ENCODE measurements at places on chromosomes 16 and 17.

GRCh38 chr17:58310511-58311428 lies 17.8 kb downstream of the TSPOAP1 start:
- peak; percentile 74 for DNase-seq

DNA sequence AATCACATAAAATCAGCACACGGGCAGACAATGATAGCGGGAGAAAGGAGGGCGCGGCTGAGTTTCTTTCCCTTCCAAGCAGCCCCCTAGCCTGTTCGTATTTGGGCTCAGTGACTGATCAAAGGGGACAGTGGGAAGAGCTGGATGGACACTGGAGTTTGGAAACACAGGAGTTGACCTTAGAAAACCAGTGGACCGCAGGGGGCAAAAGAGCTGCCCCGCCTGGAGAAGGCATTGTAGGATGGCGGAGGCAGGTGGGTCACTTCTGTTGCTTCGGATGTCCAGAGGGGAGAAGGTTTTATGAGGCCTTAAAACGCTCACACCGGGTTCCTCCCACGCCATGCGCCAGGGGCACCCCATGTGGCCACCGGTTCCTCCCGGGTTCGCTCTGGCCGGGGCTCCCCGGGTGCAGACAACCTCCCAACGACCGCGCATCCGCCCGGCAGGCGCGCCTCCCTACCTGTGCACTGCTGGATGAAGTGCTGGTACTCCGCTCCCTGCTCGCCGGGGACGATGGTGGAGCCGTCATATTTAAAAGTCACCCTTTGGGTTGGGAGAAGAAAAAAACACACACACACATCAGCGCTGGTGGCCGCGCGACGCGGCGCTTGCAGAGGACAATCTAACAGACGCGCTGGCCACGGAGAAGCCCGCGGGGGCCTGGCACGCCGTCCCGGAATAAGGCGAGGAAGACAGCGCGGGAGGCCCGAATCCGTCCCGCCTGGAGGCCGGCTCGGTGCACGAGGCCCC lies 662 bp downstream of the COTL1 start:
- DNase-seq = peak; percentile 84

GRCh38 chr17:7296189-7296861 lies 1.9 kb upstream of the YBX2 start:
- DNase-seq = peak; percentile 95

- no peak for DNase-seq
Measured at GRCh38 chr17:27452828-27453227, 3.4 kb upstream of the KSR1 start.

DNA sequence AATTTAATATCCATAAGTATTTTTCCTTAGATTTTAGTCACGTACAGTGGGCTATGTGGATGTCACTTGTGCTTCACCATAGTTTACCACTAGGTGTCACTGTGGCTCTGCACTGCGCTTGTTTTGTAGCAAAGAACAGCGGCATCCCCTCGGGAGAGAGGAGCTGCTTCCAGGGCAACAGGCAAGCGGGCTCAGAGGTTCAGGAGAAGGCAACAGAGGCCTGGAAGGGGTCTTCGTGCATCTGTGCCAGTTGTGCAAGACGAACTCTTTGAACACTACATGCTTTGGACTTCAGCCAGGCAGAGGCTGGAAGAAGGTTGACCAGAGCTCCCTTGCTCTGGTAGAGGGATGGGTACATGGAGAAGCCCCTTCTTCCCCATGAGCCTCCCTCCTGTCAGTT lies 20.6 kb downstream of the CYB561 start:
- DNase-seq = peak; percentile 91

GRCh38 chr16:4691666-4692412 lies 1.5 kb upstream of the NUDT16L1 start:
- peak; percentile 81 for DNase-seq

- DNase-seq = no peak
Measured at GRCh38 chr17:46195939-46196716, 2.9 kb upstream of the KANSL1 start.

GRCh38 chr17:19013806-19014627 lies 9.5 kb upstream of the FAM83G start:
- no peak for DNase-seq

- DNase-seq = no peak
Measured at GRCh38 chr17:45063198-45063597, 2.1 kb downstream of the NMT1 start.

DNA sequence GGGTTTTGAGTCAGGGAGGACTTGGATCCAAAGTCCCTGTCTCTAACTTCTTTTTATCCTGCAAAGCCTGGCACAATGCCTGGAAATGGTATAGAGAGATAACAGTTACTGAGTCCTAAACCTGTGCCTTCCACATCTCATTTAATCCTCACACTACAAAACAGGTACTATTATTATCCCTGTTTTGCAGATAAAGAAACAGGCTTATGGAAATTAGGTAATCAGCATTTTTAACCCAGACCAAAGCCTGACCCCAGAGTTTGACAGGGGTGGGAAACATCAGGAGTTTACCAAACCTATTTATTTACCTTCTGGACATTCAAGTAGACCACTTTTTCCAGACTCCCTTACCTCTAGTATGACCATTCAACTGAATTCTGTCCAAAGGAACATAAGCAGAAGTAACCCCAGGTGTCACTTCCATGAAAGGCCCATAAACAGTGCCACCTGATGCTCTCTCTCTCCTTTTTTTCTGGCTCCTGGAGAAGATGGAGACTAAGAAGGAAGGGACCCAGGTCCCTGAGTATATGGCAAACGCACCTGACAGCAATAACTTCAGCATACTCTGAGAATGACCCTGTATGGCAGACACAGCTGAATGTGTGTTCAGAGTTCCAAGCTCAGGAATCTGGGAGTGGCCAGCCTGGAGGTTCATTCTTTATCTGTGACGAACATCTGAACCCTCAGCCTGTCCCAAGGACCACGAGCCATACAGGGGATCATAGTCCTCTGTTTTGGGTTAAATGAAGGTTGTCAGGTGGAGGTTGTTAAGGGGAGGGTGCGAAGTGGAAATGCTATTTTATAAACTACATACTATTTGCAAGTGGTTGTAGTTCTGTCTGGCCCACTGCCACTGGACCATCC lies 62.7 kb downstream of the HLF start:
- DNase-seq = no peak

DNA sequence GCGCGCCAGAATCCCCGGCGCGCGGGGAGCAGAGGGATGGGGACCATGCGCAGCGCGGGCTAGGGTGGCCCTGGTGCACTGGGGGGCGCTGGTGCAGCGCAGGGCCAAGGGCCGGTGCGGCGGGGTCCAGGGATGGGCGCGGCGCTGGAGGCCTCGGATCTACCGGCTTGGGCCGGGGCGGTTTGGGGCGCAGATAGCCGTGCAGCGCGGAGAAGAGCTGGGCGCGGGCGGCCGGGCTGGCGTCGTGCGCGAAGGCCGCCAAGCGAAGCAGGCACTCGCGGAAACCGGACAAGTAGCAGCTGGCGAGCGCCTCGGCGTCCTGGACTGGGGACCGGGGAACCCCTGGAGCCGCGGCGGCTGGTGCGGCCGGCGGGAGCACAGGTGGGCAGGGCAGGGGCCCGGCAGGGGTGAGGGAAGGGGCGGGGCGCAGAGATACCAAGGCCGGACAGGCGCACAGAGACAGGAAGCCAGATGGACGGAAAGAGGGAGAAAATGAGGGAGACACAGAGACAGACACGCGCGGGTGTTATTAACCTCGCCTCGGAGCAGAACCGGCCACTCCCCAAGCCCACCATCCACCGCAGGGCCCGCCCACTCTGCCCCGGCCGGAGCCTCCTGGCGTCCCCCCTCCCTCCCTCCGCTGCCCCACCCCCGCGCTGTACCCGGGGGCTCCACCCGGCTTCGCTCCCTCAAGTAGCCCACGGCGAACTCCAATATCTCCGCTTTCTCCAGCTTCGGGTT lies 2.1 kb downstream of the HES7 start:
- DNase-seq = peak; percentile 86

GRCh38 chr17:81074875-81075274 lies 39.9 kb downstream of the BAIAP2 start:
- DNase-seq = no peak

DNA sequence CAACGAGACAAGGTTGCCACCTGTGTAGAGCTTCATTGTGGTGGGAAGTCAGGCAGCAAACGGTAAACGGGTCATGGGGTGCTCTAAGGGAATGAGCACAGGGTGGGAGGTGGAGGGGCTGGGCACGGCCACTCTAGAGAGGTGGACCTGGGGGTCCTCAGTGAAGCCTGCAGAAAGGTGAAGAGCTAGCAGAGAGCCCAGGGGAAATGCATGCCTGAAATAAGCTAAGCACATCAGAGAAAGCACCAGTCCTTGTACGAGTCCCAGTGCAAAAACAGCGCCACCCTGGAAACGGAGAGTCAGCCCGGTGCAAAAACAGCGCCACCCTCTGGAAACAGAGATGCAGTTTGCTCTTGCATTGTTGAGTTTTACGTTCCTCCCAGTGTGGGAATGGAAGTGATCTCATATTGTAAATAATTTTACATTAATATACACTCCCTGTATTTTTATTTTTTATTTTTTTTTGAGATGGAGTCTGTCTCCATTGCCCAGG lies 65.0 kb downstream of the TBC1D16 start:
- DNase-seq = peak; percentile 46

GRCh38 chr17:83136156-83136555 lies 56.7 kb downstream of the METRNL start:
- peak; percentile 57 for DNase-seq

- DNase-seq = peak; percentile 92
Measured at GRCh38 chr16:11613381-11614303, 26.9 kb upstream of the LITAF start.

DNA sequence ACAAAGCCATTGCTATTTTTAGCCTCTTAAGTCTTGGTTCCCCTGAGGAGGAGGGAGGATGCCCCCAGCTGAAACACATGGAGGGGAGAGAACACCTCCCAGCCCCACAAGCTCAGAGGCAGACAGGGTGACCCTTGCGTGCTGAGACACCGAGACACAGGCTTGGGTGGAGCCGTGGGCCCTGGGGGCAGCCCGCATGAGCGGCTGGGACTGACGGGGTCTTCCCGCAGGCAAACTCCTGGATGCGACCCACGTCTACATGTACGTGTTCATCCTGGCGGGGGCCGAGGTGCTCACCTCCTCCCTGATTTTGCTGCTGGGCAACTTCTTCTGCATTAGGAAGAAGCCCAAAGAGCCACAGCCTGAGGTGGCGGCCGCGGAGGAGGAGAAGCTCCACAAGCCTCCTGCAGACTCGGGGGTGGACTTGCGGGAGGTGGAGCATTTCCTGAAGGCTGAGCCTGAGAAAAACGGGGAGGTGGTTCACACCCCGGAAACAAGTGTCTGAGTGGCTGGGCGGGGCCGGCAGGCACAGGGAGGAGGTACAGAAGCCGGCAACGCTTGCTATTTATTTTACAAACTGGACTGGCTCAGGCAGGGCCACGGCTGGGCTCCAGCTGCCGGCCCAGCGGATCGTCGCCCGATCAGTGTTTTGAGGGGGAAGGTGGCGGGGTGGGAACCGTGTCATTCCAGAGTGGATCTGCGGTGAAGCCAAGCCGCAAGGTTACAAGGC lies 9.8 kb downstream of the SLC16A3 start:
- DNase-seq = peak; percentile 92

- DNase-seq = no peak
Measured at GRCh38 chr16:50144211-50144610, 8.9 kb upstream of the TENT4B start.

GRCh38 chr17:46831573-46832330 lies 13.3 kb upstream of the WNT3 start:
- DNase-seq = no peak

DNA sequence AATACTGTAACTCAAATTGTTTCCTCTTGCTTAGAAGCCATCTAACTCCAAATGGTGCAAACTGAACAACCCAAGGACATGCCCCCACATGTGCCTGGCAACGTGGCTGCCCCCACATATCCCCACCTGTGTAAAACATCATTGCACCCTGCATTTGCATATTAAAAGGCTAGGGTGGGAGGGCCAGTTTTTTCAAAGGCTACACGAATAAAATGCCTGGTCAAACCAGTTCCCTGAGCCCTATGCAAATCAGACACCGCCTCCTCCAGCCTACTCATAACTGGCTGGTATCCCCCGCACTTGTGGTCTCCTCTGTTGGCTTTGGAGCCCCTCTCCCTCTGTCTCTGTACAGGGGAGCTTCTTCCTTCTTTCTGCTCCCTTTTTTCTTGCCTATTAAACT lies 26.7 kb downstream of the C16orf54 start:
- no peak for DNase-seq

GRCh38 chr16:2966808-2967191 lies 2.3 kb upstream of the PAQR4 start:
- DNase-seq = no peak

DNA sequence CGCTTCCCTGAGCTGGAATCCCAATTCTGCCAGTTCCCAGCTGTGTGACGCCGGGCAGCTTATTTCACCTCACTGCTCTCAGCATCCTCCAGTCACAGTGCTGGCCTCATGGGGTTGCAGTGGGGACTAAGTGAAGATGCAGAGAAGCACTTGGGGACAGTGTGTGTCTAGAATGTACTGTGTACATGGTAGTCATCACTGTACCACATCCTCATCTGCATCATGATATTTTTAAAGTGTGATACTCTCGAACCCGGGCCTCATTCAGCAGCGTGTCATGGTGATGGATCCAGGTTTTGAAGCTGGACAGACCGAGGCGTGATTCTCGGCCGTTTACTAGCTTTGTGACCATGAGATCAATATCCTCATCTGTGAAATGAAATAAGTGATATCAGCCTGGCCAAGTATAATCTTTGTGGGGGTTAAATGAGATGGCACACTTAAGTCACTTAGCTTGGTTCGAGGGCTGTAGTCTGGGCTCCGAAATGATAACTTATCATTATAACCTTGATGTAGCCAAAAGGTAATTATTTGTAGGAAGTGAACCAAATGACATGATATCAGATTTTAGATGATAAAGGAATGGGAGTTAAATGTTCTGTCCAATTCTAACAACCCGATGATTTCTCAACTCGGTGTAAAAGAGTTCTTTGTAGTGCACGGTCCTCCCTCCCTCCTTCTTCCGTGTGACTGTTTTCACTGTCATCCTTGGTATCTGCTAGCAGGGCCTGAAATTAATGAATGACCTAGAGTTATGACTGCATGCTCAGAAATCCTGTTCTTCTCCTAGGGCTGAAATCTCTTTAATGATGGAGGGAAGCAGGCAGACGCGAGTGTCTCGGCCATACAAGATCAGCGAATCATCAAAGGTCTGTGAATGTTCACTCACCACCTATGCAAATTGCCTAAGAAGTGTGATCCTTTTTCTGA lies 2.0 kb downstream of the KLHL36 start:
- DNase-seq = no peak

DNA sequence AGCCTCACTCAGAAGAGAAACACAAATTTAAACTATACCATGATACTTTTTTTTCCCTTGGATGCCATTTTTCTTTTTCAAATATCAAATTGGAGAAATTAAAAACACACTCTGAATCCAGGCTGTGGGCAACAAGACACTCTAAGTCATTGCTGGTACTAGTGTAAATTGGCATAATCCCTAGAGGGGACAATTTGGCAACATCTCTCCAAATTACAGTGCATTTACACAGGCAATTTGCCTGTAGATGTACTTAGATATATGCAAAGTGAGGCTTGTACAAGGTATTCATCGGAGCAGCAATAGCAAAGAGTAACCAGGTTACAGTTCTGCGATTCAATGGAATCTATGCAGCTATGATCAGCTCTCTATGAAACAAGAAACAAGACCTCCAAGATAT lies 6.7 kb upstream of the GUCY2D start:
- DNase-seq = no peak

GRCh38 chr16:73054813-73055482 lies 7.0 kb upstream of the ZFHX3 start:
- no peak for DNase-seq

Measured in posterior vena cava (tissue), 2 donors.